Fibroblast of the conjunctiva (primary cell): ENCODE measurements at places on chromosomes 11 and 22.

DNA sequence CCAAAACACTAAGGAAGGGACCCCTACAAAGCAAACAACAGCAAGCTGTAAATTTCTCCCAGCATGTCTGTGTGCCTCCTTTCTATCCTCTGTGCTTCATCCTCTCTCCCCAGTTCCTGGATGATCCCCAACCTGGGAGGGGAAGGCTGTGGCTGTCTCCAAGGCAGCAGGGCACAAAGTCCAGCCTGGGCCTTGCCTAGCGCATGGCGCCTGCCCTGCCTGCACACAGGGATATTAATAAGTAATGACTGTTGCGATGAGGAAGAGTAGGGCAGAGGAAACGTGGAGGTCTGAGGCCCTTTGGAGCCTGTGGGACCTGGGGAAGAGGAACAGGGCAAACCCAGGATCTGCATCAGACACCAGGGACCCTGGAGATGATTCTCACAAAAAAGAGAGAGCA is 2.0 kb downstream of the USH1C start:
- DNase-seq = no peak

DNA sequence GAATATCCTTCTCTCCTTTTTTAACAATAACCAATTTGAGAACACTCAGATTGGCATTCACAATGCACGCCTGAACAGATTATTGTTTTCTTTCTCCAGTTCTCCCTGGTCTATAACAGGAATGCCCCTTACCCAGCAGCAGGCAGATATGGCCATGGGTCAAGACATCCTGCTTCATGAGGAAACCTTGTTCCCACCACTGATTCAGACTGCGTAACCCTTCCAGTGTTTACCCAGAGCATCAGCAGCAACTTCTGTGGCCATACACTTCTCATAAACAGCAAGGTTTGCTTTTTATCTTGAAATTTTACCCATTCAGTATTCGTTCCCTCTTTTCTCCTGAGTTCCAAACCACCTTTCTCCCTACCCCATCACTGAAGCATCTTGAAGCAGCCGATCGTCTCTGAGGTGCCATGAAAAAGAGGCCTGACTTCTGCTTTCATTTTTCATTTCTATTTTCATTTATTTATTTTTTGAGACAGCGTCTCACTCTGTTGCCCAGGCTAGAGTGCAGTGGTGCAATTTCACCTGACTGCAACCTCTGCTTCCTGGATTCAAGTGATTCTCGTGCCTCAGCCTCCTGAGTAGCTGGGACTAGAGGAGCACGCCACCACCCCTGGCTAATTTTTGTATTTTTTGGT is 9.6 kb downstream of the PTS start:
- DNase-seq = no peak

DNA sequence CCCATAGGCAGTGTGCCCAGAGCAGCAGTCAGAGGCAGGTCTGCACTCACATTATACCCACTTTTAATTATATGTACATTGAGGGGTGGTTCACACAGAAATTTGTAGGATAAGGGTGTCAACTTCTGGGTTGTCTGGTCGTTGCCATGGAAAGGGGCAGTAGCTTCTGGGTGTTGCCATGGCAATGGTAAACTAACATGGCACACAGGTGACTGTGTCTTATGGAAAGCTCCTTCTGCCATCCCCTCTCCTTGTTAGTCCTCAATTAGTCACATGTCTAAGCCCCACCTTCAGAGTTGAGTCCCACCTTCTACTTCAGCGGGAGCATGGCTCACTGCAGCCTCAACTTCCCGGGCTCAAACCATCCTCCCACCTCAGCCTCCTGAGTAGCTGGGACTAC is 56.3 kb upstream of the ATXN10 start:
- no peak for DNase-seq

DNA sequence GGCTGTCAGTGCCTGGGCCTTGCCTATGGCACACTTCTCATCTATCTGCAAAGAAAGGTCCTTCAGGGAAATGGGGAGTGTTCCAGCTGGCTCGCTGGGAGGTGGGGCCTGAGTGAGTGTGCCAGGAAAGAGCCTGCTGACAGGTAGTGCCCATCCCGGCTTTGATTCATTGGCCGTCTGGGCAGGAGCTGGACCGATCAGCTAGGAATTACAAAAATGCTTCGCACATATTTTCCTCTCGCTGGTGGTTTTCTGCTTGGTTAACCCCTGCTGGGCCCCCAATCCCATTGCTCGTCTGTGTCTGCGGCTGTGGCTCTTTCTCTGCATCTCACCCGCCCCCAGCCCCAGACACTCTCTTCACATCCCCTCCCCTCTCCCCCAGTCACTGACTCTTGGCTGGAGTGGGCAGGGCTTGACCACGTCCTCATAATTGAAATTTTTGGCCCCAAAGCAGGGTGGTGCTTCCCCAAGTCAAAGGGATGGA is 10.8 kb downstream of the LIF start:
- no peak for DNase-seq

GRCh38 chr22:39832627-39833074 is 60.9 kb downstream of the ENTHD1 start:
- DNase-seq = no peak

DNA sequence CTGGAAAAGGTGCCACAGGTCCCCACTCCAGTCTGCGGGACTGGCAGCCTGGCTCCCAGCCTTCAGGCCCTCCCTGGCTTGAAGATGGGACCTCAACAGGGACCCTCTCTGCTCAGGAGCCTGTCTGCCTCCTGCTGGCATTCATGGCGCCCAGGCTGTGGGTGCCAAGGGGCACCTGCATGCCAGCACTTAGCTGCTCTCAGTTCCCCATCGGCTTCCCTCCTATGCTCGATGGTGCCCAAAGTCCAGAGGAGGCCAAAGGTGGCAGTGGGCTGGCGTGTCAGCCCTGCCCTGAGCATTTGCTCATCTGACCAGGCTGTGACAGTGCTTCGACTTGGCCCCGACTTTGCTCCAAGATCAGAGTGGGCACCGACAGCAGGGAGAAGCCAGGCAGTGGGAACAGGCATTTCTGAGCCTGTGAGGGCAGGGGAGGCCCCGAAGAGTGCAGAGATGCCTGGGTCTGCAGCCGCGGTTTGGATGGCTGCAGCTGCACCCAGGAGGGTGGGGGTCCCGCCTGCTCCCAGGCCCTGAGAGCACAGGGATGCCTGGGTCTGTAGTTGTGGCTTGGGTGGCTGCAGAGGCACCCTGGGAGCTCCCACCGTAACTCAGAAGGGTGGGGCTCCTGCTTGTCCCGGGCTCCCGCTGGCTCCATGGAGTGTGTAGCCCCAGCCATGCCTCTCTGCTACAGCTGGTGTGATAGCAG is 463.6 kb downstream of the TBC1D22A start:
- no peak for DNase-seq

DNA sequence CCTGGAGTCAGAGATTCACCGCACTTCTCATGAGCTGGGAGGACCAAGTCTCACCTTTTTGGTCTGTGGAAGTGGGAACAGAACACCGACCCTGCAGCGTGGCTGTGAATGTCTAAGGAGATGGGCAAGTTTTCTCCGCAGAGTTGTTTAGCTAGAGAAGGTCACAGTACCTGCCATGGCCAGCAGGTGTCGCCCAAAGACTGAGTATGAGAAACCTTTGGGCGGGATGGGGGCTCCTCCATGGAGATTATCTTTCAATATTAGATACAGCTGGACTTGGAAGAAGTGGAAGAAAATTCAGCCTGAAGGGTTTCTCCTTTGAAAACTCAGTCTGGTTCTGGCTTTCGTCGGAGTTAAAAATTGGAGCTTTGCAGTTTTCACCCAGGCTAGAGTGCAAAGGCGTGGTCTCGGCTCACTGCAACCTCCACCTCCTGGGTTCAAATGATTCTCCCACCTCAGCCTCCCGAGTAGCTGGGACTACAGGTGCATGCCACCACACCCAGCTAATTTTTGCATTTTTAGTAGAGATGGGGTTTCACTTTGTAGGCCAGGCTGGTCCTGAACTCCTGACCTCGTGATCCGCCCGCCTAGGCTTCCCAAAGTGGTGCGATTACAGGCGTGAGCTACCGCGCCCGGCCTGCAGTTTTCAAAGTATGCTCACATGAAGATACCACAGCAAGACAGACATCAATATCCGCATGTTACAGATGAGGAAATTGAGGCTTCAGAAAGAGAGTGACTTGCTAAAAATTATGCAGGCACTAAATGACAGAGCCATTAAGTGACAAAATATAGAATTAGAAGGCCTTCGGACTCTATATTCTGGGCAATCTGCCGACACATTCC is 10.7 kb upstream of the DSCAML1 start:
- peak; percentile 23 for DNase-seq

DNA sequence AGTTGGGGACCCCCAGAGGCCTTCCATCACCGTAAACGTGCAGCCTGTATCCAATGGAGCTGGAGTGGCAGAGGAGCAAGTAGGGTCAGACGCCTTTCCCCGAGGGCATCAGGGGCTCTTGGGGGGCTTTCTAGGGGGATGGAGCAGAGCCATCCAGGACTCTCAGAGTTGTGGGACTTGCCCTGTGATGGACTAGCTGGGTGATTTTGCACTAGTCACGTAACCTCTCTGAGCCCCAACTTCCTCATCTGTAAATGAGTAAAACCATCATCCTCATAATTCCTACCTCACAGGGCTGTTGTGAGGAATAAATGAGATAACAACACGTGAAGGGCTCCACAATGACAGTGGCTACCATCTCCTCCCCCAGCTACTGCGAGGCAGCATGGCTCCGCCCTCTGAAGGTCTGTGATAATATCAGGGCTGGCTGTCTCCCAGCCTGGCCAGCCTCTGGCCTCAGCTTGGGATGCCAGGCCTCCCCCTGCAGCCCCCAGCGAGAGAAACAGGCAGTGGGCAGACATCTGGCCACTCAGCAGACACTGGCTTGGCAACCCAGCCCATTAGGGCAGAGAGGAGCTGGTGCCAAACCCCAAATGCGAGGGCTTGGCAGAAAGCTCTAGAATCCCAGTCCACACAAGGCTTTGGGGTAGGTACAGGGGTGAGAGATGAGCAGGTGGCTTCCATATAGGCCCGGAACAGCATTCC is 6.7 kb downstream of the USP2 start:
- DNase-seq = no peak

DNA sequence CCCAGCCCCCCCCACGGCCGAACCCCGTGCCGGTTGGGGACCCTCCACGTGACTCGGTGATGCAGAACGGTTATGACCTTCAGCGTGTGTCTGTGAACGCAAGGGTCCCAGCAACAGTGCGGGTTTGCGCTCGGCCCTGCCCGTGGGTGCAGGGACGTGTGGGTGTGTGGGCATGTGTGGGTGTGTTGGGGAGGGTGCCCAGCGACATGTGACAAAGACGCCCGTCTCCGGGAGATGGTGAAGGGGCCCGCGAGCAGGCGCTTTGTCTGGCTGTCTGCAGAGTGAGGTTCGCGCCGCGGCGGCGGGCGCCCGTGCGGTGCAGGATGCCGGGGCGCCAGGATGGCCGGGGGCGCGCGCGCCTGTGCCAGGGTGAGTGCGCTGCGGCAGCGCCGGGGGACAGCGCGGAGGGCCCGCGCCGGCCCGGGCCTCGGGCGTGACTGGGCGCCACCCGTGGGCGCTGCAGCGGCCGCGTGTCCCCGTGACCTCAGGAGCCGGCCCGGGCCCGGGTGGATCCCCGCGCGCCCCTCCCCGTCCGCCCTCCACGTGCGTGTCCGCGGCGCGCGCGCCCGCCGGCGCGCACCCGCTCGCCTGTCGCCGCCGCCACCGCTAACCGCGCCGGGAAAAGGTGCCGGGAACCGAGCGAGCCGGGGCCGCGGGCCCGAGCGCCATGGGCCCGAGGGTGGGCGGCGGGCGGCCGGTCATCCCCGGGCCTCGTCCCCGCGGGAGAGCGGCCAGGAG is at the start of gene LRFN4:
TSS of gene LRFN4 (plus strand) at position 569 of the 738 bp plus-strand sequence. CDS start 681 bp downstream, outside the sequence.
- no peak for DNase-seq

DNA sequence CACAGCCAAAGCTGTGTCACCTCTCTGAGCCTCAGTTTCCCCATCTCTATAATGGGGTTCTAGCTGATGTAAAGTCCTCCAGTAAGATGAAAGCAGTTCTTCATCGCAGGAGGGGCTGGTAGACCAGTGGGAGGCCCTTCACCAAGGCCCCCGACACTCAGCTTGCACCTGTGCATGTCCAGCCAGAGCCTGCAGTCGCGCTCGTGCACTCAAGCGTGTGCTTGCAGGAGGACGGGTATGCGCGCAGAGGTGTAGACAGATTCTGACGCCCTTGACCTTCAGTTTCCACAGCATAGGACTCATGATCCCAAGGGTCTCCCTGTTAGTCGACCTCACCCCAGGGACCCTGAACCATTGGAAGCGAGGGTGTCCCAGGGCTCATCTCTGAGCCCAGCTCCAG is 633.7 kb downstream of the TBC1D22A start:
- no peak for DNase-seq

DNA sequence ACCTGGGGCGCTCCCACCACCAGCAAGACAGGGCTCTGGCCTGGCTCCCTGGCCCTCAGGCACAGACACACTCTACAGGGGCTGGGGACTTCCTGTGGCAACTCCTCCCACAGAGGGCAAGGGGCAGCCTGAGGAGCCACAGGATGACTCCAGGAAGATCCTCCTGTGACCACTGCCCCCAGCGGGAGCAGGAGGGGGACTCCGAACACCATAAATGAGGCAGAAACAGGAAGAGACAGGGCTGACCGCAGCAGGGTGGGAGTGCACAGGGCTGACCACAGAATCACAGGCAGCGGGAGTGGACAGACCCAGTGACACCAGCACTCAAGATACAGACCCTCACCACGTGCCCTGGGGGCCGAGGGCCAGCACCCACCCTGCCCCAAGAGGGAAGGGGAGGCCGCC is 10.8 kb downstream of the ARAP1 start:
- DNase-seq = no peak

- DNase-seq = no peak
Measured at GRCh38 chr11:26943636-26944035, 50.3 kb upstream of the FIBIN start.

DNA sequence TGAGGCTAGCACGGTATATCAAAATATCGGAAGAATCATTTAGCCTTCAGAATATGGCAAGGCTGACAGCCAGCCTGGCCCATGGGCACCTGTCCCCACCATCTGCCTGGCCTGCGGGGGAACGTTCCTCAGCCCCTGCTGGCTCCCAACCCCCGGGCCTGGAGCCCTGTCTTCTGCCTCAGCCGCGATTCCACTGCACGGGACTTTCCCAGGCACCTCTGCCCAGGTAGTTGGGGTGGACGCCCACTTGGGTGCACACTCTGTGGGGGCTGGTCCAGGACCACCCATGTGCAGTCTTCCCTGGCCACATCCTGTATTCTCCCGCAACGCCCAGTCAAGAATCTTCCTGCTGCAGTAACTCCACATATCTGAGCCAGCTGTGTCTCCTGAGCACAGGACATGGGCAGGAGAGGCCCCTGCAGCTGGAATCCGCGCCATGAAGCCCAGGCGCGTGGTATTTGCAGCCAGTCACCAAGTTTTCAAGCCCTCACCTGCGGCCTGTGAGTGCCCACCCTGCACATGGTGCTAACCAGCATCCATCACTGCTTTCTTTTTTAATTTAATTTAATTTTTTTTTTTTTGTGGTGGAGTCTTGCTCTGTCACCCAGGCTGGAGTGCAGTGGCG is 77.9 kb downstream of the KCNQ1 start:
- no peak for DNase-seq

DNA sequence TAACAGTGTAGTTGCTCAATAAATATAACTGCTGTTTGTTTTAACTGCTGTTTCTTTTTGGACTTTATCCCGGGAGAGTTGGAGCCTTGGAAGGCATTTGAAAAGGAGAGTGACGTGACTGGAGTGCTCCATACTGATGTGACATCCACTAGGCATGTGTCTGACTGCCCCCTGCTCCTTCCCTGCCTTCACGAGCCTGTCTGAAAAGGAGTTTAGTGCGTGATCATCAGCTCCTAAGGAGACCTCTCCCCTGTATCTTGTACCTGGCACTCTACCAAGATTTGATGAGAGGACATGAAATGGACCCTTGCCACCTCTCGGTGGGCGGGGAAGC is 22.9 kb downstream of the ZBTB16 start:
- no peak for DNase-seq
